Bone marrow (tissue), 2 donors: ENCODE measurements at places on chromosomes 16 and 17.

GRCh38 chr17:21302711-21303425, 18.4 kb downstream of the MAP2K3 start:
- no peak for DNase-seq

DNA sequence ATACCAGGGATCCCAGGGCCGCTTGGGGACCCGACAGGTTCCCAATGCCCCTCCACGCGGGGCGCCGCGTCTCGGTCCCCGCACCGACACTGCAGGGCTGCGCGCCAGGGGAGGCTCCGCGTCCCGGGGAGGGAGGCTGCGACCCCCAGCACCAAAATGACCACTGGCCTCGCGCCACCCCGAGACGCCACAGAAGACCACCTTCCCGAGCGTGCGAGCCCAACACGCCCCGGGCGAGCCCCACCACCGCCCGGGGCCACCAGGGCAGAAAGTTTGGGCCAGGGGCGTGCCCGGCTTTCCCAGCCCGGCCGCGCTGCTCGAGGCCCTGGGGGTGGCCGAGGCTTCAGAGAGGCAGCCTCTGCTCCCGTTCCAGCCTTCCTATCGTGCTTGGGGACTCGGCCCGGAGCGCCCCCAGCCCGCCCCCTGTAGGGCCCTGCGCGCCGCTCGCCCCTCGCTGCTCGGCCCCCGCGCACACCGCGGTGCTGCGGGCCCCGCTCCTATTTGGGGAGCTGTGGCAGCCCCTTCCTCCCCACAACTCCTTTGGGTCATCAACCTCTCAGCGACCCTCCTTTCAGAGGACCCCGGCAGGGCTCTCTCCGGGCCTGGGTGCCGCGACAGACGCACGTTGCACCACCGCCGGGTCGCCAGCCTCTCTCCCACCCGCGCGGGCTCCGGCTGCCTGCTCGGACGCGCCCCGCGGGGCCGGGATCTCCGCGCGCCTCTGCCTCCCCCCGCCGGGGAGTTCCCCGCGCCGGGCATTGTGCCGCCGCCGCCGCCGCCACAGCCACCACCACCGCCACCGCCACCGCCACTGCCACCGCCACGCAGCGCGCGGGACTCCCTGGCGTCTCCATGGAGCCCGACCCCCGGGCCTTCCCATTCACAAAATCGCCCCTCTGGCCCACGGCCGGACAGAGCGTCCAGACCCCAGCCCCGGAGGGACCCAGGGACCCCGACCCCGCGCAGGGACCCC, 892 bp downstream of the RBFOX3 start:
- DNase-seq, result no peak

- DNase-seq, result no peak
Observed at GRCh38 chr16:82609140-82609539, 17.6 kb upstream of the CDH13 start.

- no peak for DNase-seq
Observed at GRCh38 chr16:84617041-84617790, 662 bp downstream of the COTL1 start.

DNA sequence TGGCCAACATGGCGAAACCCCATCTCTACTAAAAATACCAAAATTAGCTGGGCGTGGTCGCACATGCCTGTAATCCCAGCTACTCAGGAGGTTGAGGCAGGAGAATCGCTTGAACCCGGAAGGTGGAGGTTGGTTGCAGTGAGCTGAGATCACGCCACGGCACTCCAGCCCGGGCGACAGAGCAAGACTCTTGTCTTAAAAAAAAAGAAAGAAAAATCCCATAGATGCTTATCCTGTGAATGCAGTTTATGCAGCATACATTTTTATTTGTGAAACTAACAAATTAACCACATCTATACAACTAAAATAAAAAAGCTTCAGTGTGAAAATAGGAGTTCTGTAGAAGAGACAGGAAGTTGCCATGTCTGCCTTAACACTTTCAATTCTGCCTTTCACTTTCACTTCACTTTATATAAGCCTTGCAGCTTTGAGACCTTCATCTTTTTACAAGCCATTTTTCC, 7.1 kb downstream of the IGSF6 start:
- peak; percentile 72 for DNase-seq

- DNase-seq, result no peak
Observed at GRCh38 chr17:57603978-57604377, 141.1 kb downstream of the CCDC182 start.

DNA sequence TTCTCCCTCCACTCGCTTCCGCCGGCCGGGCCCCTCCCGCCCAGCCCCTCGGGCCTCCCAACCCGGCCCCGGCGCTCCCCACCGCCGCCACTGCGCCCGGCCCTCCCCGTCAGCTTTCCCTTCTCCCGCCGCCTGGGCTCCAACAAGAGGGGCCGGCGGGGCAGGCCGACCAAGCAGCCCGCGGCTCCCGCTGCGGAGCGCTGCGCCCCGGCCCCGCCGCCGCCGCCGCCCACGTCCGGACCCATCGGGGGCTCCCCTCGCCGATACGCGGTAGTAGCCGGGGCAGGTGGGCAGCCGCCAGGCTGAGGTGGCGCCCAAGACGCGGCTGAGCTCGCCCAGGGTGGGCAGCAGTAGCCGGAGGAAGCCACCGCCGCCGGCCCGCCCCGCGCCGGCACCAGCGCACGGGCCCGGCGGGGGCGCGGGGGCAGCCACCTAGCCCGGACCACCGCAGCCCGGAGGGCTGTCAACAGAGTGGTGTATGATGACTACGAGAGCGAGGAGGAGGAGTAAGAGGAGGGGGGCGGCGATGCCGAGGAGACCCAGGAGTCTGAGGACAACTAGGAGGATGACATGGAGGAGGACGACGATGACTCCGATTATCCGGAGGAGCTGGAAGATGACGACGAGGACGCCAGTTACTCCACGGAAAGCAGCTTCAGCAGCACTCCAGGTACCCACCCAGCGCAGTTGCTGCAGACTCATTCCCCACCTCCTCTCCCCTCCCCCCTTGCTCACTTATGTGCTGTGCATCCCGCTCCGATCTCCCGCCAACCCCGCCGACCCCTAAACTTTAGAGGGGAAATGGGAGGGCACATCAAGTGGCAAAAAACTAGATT, 498 bp downstream of the LRRC37B start:
- peak; percentile 51 for DNase-seq

GRCh38 chr16:6035161-6035560, 937.6 kb upstream of the EEF2KMT start:
- DNase-seq, result no peak

DNA sequence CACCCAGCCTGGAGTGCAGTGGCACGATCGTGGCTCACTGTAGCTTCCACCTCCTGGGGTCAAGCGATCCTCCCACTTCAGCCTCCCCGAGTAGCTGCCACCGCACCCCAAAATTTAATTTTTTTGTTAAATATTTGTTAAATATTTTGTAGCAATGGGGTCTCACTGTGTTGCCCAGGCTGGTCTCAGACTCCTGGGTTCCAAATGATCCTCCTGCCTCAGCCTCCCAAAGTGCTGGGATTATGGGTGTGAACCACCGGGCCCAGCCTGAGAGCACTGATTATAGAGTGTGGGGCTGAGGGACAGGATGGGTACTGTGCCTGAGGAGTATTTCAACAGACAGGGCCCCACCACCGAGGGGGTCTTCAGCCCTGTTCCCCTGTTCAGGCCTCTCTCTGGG, 35.6 kb downstream of the TPSG1 start:
- DNase-seq, result no peak

GRCh38 chr16:12152740-12153139, 176.2 kb downstream of the SNX29 start:
- DNase-seq, result no peak

GRCh38 chr17:10121971-10122707, 76.3 kb downstream of the GAS7 start:
- DNase-seq, result peak; percentile 24

- DNase-seq, result no peak
Observed at GRCh38 chr17:41367426-41368075, 2.1 kb downstream of the KRT33B start.

DNA sequence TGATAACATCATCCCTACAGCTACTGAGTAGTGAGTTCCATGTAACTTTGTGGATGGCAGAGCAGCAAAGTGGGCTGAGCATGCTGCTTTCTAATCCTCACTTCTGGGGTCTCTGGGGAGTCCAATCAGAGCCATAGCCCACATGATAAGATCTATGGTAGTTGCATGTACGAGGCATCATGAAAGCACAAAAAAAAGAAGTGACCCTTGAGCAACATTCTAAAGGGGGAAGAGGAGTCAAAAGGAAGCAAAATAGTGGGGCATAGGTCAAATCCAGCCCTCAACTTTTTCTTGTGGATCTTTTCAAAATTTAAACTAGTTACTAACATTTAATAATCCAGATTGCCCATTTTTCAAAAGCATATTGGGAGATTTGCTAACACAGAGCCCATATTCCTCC, 208.5 kb upstream of the TOX3 start:
- DNase-seq, result no peak

- DNase-seq, result no peak
Observed at GRCh38 chr17:15184872-15185624, 80.1 kb downstream of the PMP22 start.

DNA sequence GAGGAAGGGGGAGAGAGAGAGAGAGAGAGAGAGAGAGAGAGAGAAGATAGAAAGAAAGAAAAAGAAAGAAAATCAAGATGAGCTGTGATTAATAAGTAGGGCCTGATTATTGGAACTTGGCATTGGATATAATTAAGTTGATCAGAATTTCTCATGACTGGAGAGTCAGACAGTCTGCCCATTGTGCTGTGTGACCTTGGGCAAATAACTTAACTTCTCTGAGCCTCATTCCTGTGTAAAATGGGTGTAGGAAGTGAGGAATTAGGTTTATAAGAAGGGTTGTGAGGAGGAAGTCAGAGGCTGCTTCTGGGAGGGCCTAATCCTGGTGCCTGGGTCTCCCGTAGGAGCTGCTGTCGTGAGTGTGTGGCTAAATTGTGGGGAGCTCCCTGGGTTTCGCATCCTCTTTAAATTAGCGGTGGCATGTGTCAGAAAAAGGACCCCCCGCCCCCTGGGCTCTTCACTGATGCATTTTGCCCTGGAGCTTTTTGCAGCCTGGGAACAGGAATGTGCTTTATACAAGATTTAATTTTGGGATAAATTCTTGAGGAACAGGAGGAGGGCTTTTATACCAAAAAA, 76.0 kb downstream of the CMIP start:
- DNase-seq, result no peak

- no peak for DNase-seq
Observed at GRCh38 chr17:17056156-17056539, 13.9 kb downstream of the MPRIP start.

GRCh38 chr17:31488982-31489294, 97.5 kb downstream of the RAB11FIP4 start:
- no peak for DNase-seq

GRCh38 chr17:12055889-12056288, 35.2 kb downstream of the MAP2K4 start:
- no peak for DNase-seq

GRCh38 chr17:67390646-67391361, 13.7 kb downstream of the PITPNC1 start:
- DNase-seq, result peak; percentile 75

- DNase-seq, result no peak
Observed at GRCh38 chr16:75770051-75770450, 43.8 kb upstream of the CPHXL start.

- DNase-seq, result no peak
Observed at GRCh38 chr16:56604966-56605365, 3.4 kb upstream of the MT2A start.

DNA sequence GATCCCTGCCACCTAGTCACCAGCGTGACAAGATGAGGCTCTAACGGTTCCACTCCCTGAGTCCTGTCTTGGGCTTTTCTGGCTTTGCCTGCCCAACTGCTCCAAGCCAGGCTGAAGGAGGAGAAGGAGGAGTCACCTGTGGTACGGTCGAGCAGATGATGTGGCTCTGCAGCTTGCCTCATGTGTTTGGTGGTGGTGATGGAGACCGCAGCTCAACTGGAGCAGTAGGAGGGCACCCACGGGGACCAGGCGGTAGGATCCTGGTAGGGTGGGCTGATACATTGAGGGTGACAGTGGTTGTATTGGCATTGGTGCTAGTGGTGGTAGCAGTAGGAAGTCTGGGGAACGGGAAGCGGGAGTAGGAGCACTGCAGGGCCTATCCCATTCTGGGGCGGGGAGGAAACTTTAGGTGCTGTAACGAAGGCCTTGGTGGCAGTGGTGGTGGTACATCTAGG, 202.8 kb upstream of the WSB1 start:
- DNase-seq, result no peak

DNA sequence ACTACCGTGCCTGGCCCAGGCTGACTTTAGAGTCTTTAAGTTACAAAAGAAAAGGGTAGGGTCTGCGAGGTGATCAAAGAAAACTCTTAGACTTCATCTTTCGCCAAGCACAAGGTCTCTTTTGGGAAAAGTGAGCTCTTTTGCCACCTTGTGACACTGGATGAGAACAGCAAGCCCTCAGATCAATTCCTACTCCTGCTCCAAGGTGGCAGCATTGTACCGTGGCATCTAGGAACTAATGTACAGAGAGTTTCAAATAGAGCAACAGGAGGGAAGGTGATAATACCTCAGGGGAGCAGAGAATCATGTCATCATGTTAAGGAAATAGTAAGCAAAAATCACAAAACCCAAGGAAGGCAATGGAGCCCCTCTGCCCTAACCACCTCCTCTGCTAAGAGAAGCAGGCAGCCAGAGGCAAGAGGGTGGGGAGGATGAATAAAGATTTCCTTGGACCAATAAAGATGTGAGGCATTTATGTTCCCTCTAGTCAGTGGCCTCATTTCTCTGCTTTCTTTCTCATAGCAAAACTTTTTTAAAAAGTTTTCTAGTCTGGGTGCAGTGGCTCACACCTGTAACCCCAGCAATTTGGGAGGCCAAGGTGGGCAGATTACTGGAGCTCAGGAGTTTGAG, 2.1 kb upstream of the C17orf78 start:
- DNase-seq, result no peak

DNA sequence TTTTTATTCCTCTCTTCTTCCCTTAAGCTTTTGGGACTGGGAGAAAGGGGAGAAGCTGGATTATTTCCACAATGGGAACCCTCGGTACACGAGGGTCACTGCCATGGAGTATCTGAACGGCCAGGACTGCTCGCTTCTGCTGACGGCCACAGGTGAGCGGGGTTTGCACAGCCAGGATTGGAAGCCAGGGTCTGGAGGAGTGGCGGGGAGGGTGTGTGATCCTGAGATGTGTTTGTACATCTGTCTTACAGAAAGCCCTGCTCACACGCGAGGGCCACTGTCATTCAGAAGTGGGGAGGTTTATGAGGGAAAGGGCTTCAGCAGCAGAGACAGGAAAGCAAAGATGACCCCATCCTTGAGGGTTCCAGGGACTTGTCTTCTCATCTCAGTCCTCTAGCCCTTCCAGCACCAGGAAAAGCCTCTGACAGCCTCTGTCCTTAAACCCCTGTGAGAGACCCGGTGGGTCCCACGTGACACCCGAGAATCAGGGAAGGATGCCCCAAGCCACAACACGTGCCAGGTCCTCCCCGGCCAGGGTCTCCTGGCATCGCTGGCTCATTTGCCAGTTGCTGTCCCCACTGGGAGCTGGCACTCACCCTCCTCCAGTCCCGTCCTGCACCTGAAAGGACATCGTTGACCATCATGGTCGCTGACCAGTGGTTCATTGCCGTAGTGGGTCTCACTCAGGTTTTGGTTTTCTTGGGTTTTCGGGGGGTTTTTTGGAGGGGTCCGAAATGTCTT, 44.3 kb upstream of the CHMP6 start:
- no peak for DNase-seq

DNA sequence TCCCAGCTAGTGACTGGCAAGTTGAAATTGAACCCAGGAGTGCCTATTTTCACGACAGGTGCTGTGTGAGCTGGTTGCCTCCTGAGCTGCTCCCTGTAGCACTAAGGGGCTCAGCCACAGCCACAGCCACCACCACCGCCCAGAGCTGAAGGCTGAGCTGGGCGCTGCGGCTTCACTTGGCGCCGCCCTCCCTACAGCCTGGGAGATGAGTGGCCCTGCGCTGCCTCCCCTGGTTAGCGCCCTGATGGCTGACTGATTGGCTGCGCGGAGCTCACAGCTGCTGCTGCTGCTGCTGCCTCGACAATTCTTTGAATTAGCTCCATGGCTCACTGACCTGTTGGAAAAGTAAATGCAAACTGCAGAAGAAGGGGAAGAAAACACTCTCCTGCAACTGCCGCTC, 91.8 kb upstream of the TMEM132E start:
- no peak for DNase-seq
